ENCODE measurements at places on chromosomes 2 and 18. TPM values are rescaled to one million over a fixed set of nuclear protein-coding genes. Genes with fewer than 3 reads are reported as not detected.
A peak's percentile ranks its signal among the peaks of the same experiment; 100 is the strongest.

DNA sequence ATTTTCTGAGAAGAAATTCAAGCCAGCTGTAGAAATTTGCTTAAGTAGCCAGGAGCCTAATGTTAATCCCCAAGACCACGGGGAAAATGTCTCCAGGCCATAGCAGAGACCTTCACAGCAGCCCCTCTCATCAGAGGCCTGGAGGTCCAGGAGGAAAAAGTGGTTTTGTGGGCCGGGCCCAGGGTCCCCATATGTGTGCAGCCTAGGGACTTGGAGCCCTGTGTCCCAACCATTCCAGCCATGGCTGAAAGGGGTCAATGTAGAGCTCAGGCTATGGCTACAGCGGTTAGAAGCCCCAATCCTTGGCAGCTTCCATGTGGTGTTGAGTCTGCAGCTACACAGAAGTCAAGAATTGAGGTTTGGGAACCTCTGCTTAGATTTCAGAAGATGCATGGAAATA is 14.2 kb upstream of the TTC21B start:
- no peak for DNase-seq

GRCh38 chr2:2015646-2016045 is 271.3 kb upstream of the PXDN start:
- no peak for DNase-seq

- DNase-seq: no peak
Observed at GRCh38 chr2:31739161-31739560, 158.4 kb upstream of the SRD5A2 start.

- DNase-seq: no peak
Observed at GRCh38 chr2:226904592-226904991, 68.7 kb downstream of the RHBDD1 start.

DNA sequence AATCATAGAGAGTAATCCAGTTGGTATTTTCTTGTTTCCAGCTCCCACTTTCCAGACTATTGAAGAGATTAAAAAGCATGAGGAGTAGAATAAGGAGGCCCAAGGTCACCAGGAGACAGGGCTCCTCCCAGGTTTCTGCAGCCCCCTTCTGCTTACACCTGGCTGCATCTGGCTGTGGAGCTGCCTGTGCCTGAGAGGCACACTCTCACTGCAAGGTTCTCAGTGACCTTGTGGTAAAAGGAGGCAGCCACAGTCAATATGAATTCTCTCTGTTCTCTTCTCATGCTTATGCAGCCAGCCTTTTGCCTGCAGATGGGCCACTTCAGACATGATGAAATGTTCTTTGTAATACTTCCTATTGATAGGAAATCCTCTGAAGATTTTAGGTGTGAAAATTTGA is 233.7 kb downstream of the MYO3B start:
- DNase-seq: no peak

- no peak for DNase-seq
Observed at GRCh38 chr2:209505410-209505809, 81.6 kb downstream of the MAP2 start.

- DNase-seq: no peak
Observed at GRCh38 chr2:204840504-204840903, 295.2 kb downstream of the PARD3B start.

DNA sequence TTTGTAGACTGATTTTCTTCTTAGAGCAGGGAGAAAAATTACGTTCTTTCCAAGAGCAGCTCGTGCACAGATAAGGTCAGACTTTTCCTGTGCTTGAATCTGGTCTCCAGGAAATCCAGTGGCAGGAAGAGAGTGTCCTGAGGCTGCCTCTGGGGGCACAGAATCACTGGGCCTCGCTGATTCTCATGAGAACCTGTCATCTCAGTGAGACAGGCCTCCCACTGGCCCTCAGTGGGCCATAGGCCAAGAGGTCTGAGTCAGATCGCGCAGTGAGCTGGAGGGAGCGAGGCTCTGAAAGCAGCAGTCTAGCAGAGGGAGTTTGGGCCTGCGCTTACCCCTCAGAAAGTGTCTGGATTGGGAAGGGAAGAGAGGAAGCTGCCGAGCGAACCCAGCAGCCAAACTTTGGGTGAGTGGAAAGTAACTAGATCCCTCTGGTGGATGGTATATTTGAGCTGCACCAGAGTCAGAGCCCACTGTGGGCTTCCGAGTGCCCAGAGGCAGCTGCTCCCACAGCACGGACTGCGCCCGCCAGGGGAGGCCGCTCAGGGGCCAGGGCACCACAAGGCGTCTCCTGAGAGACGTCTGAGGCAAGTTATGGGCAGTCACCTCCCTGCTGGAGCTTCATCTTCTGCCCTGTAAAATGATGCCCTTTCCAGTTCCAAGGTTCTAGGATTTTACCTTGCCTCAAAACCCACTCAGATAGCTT is 8.2 kb downstream of the GDF7 start:
- DNase-seq: peak; percentile 81

DNA sequence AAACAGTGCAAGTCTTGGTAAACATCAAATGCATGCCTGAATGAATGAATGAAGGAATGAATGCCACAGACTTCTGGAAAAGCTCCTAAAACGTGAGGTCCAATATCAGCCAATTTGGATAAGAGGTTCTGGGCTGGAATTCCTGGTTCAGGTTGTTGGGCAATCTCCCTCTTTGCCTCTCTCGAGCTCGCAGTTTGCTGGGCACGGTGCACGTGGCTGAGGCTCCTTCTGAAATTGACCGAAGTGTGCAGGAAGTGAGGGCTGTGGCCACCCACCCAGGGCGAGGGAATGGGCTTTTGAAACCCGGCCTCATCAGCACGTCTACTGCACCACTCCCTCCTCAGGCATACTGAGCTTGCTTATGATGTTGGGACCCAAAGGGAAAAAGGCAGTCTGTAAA is 288.8 kb upstream of the HS6ST1 start:
- no peak for DNase-seq

DNA sequence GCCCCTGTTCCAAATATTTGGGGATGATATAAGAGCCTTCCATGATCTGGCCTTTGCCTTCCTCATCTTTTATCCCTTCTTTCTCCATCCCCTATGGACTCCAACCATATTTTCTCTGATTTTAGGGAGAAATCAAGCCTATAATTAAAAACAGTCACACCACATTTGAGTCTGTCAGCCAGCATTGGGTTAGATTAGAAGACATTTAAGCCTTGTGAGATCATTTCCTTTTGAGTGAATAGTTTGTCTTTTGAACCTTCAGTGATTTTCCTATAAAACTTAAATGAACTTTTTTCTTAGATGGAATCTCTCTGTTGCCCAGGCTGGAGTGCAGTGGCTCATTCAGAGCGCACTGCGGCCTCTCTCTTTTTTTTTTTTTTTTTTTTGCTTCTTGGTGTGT is 7.6 kb upstream of the C18orf32 start:
- DNase-seq: no peak

- no peak for DNase-seq
Observed at GRCh38 chr2:10332402-10333246, 29.9 kb downstream of the HPCAL1 start.

- DNase-seq: no peak
Observed at GRCh38 chr2:234412726-234413125, 84.2 kb downstream of the ARL4C start.

- no peak for DNase-seq
Observed at GRCh38 chr2:133993160-133993559, 260.7 kb upstream of the MGAT5 start.

DNA sequence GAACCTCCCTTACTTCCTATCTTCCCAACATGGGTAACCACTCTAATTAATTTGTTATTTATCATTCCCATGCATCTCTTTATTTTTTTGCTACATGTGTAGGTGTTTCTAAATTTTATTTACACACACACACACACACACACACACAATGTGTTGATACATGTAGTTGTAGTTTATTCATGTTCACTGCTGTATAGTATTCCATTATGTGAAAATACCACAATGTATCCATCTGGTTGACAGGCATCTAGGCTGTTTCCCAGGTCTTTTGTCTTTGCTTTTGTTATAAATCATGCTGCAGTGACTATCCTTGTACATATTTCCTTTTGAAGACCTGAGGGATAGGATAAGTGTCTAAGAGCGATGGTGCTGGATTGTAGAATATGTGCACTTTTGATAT is 59.7 kb downstream of the ACAA2 start:
- no peak for DNase-seq

- DNase-seq: no peak
Observed at GRCh38 chr2:100623930-100624329, 61.1 kb downstream of the PDCL3 start.

DNA sequence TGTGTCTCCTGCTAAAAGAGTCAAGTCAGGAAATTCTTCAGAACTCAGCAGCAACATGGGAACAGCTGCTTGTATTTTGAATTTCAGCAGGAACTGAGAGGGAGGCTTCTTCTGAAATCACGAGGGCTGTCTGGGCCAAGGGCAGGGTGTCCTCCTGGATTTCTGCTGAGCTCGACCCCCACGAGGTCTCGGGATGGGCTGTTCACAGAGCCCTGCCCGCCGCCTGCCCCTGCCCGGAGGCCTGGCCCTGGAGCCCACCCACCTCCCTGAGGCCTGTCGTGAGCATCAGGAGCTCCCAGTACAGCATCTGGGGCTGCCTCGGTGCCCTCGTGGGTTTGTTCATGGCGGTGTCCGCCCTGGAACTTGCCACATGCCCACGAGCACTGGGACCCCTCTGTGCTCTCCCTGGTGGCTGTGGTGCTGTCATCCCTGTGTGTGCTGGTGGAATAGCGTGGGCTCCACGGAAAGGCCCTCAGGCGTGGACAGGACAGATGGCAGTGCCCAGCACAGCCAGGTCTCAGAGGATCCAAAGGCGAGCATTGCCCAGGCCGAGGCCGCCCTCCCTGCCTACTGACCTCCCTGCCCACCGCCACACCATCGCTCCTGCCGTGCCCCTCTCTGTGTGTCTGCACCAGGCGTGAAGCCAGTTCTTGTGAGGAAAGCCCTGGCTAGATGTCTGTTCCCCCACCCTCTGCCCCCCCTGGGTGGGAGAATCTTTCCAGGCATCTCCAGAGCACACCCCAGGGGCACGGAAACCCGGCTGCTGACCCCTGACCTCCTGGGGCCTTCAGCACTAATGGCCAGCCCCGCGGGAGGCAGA is 25.9 kb downstream of the RAMP1 start:
- DNase-seq: no peak

DNA sequence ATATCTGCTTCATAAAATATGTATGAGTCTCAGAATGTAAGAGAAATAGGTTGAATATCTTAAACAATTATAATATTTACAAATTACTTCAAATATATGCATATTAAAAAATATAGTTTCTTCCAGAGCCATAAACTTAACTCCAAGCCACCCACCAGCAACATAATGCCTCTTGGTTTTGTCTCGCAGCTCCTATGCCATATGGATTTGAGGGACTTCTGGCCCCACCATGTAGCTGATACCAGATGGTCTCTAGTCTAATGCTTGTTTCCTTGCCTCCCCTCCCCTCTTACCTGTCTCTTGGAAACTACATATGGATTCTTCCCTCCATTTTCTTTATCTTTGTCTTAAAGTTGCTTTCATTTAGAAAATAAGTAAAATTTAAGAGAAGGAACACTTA is 114.3 kb downstream of the GCA start:
- DNase-seq: no peak

- no peak for DNase-seq
Observed at GRCh38 chr2:15700599-15701340, 109.1 kb downstream of the DDX1 start.

- DNase-seq: peak; percentile 76
Observed at GRCh38 chr2:152506843-152507242, 171.9 kb downstream of the FMNL2 start.

DNA sequence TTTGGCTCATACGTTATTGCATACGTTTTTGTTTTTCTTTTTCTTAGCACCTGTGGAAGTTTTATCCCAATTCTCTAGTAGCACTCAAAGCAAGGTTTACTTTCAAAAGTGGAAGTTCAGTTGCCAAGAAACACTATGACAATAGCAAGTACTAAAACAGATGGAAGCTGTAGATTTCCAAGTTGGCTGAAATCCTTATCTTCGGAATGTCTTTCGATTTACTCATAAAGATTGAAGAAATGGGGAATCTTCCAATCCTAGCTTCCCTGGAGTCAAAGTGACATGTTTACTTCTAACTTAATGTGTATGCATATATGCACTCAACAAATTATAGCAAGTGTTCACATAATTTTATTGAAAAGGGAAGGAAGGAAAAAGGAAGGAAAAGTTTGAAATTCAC is 307.4 kb downstream of the CTNNA2 start:
- no peak for DNase-seq

DNA sequence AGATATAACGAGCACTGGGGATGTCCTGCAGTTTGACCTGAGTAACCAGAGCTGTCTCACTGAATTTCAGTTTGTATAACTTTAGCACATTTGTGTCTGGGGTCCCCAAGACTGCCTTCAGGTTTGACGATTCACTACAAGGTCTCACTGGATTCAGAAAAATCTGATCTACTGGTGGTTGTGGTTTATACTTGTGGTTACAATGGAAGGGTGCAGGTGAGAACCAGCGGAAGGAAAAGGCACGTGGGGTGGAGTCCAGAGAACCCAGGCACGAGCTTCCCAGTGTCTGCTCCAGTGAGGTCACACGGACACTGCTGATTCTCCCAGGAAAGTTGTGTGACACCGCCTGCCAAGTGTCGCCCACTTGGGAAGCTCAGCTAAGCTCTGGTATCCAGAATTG is 126.0 kb downstream of the ZNF236 start:
- DNase-seq: no peak

DNA sequence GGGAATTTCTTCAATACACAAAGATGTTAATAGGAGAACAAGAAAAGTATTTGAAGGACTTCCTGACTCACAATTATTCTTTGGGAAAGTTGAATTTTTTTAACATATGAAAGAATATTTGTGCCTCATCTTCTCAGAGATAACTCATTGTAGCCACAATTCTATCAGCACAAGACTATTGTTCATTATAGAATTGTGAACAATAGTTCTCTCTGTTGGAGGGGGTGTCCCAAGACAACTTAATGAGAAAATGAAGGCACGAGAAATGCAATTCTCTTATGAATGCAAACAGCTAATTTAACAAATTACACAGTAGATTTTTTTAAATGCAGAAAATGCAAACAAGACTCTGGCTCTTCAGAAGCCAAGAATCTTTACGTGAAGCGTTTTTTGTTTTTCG is 157.0 kb downstream of the BARD1 start:
- no peak for DNase-seq

DNA sequence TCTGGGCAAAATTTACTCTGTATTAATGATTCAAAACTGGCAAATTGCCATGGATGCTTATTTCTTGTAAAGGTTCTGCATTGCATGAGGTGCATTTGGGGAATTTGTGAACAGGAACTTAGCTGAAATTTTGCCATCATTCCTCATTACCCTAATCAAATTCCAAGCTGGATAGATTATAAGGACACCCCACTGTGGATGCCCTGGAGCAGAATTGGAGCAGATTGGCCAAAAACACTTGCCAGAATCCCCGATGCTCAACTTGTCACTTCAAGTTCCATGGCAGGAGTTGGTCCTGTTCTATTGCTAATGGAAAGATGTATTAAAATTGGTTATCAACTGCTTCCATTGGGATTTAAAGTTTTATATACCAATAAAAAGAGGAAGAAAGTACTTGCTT is 237.9 kb downstream of the CCDC102B start:
- DNase-seq: no peak

- no peak for DNase-seq
Observed at GRCh38 chr2:50987616-50988313, 44.2 kb downstream of the NRXN1 start.

Gene TPO
- not detected for total RNA-seq

Gene RND3
- total RNA-seq: 25.5 TPM

Gene PSTPIP2
- total RNA-seq: 0.63 TPM

Gene ZNF142
- 7.3 TPM for total RNA-seq

Gene ALK
- total RNA-seq: not detected

Gene DYNAP
- total RNA-seq: not detected

Gene G6PC2
- total RNA-seq: not detected

Gene RNU2-63P
- not detected for total RNA-seq

Gene ORC2
- 13.8 TPM for total RNA-seq

Gene FBXO15
- 0.13 TPM for total RNA-seq

Gene MOGAT1
- total RNA-seq: not detected

All from dermis microvascular lymphatic vessel endothelial cell (primary cell).